Sigmoid colon (tissue), 7 donors: ENCODE measurements at places on chromosomes 6 and 20. TPM values are rescaled to one million over a fixed set of nuclear protein-coding genes. Genes with fewer than 3 reads are reported as not detected.

DNA sequence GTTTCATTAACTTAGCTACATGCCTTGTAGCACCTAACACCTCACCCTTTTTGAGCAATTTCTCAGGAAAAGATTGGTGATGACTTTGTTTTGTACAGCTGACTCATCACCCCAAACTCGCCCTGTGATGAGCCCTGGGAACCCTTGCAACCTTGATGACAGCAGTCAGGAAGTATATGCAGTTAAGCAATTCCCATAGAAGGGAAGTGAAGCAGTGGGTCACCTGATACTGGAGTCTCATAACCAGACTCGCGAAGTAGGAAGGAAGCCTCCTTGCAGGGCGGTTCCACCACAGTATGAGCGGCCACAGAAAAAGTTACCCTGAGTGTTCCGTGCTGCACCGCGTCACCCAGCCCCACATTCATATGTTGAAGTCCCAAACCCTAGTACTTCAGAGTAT lies 82.0 kb upstream of the EDN1 start:
- no peak overlapping the region for H3K27ac ChIP-seq
- H3K36me3 ChIP-seq = no peaks in the 10 kb centered on the region
- no peak overlapping the region for H3K4me3 ChIP-seq
- H3K4me1 ChIP-seq = no peaks in the 10 kb centered on the region
- DNase-seq = no peak

The AFDN gene
- 83.6 TPM for total RNA-seq

The CARMIL1 gene
- total RNA-seq = 6.9 TPM

The GSTA3 gene
- not detected for total RNA-seq

The GRM1 gene
- not detected for total RNA-seq

GRCh38 chr6:72631480-72631879 lies 9.6 kb downstream of the KCNQ5 start:
- no peak overlapping the region for H3K4me3 ChIP-seq
- H3K36me3 ChIP-seq = no peaks in the 10 kb centered on the region
- no peak for DNase-seq
- no peak overlapping the region for H3K27ac ChIP-seq
- H3K27me3 ChIP-seq = no peaks in the 10 kb centered on the region

- no peaks in the 10 kb centered on the region for H3K36me3 ChIP-seq
- no peak for DNase-seq
- no peak overlapping the region for H3K4me3 ChIP-seq
- H3K27me3 ChIP-seq = no peaks in the 10 kb centered on the region
- H3K27ac ChIP-seq = no peak overlapping the region
Measured at GRCh38 chr6:100693249-100693927, 187.7 kb downstream of the ASCC3 start.

The BPIFA1 gene
- not detected for total RNA-seq

GRCh38 chr6:103925317-103925716 lies 934.4 kb downstream of the HACE1 start:
- H3K36me3 ChIP-seq = no peaks in the 10 kb centered on the region
- H3K27ac ChIP-seq = no peak overlapping the region
- H3K4me3 ChIP-seq = no peak overlapping the region
- no peaks in the 10 kb centered on the region for H3K27me3 ChIP-seq
- H3K4me1 ChIP-seq = no peaks in the 10 kb centered on the region

DNA sequence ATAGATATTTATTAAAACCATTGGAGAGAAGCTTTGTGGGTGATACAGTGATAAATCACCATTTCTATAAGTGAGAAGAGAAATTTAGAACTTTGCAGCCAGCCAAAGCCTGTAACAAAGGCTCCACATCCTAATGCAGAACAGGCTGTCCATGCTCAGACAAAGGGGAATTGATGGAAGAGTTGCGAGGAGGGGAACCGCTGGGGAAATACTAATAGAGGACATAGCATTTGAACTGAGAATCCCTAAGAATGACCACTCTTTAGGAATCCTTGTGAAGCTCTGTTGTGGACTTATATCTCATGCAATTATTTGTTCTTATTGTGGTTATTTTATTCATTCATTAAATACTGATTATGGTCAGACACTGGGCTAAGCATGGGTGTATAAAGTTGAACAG lies 167.8 kb downstream of the PHF3 start:
- DNase-seq = no peak
- H3K4me1 ChIP-seq = peaks cover 3% of the 10 kb centered on the region
- H3K27me3 ChIP-seq = no peaks in the 10 kb centered on the region

The DPPA5 gene
- not detected for total RNA-seq

The MYCT1 gene
- total RNA-seq = 5.4 TPM

The PRKN gene
- 10.7 TPM for total RNA-seq

DNA sequence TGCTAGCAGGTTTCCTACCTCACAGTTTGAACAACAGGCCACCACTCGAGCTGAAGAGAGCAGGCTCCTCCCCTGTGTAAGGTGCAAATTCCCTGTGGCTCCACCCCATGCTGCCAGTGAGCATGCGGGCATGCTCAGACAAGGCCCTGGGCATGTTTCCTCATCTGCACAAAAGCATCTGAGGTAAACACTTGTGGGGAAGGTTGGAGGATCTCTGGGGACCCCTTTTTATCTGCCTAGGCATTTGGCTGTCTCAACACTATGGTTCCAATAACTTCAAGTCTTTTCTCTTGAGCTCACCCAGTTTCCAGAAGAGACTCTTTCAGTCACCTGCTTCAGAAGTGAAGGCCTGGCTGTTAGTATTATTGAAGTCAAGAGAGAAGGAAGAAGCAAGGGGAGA lies 9.4 kb downstream of the C6orf58 start:
- H3K4me1 ChIP-seq = no peaks in the 10 kb centered on the region
- no peaks in the 10 kb centered on the region for H3K27me3 ChIP-seq
- H3K4me3 ChIP-seq = no peak overlapping the region
- no peak overlapping the region for H3K27ac ChIP-seq

- H3K27ac ChIP-seq = peak overlapping the region; percentile 99
- no peaks in the 10 kb centered on the region for H3K27me3 ChIP-seq
- DNase-seq = no peak
- peak overlapping the region; percentile 74 for H3K4me3 ChIP-seq
Measured at GRCh38 chr6:39114388-39114703, 640 bp downstream of the SAYSD1 start.

The MUC22 gene
- not detected for total RNA-seq

- H3K4me1 ChIP-seq = peaks cover 3% of the 10 kb centered on the region
- no peaks in the 10 kb centered on the region for H3K27me3 ChIP-seq
- H3K27ac ChIP-seq = no peak overlapping the region
- DNase-seq = no peak
- no peaks in the 10 kb centered on the region for H3K36me3 ChIP-seq
- H3K4me3 ChIP-seq = no peak overlapping the region
Measured at GRCh38 chr6:14320332-14320731, 202.8 kb downstream of the CD83 start.

DNA sequence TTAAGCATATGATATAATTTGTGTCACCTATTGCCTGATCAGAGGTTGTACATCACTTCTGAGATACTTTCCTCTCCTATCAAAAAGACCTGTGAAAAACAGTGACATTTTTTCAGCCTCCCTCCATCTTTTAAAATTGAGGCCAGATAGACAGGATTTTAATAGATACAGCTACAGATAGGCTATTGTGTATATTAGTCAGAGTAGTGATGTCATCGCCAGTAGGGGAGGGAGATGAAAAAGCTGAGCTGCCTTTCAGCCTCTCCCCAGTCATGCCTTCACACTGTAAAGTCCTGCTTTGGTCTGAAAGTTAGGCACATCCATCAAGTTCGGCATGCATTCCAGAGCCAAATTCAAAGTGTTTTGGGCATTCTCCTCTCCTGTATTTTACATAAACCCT lies 7.9 kb upstream of the PABPC1L start:
- H3K4me3 ChIP-seq = no peak overlapping the region
- DNase-seq = no peak
- H3K27ac ChIP-seq = no peak overlapping the region

GRCh38 chr20:52748285-52748932 lies 223.7 kb upstream of the TSHZ2 start:
- DNase-seq = peak; percentile 69
- no peaks in the 10 kb centered on the region for H3K36me3 ChIP-seq
- H3K27ac ChIP-seq = peak overlapping the region; percentile 44
- no peaks in the 10 kb centered on the region for H3K27me3 ChIP-seq
- no peak overlapping the region for H3K4me3 ChIP-seq

- H3K4me3 ChIP-seq = no peak overlapping the region
- H3K27me3 ChIP-seq = no peaks in the 10 kb centered on the region
- no peaks in the 10 kb centered on the region for H3K36me3 ChIP-seq
Measured at GRCh38 chr6:126076992-126077664, 90.8 kb downstream of the TRMT11 start.

The FKBP1C gene
- not detected for total RNA-seq

GRCh38 chr6:53906842-53907241 lies 112.0 kb downstream of the LRRC1 start:
- no peak overlapping the region for H3K4me3 ChIP-seq
- H3K27ac ChIP-seq = no peak overlapping the region

GRCh38 chr20:48986899-48987298 lies 59.2 kb upstream of the CSE1L start:
- no peaks in the 10 kb centered on the region for H3K4me1 ChIP-seq
- no peaks in the 10 kb centered on the region for H3K27me3 ChIP-seq
- DNase-seq = no peak
- H3K36me3 ChIP-seq = peaks cover 38% of the 10 kb centered on the region
- no peak overlapping the region for H3K4me3 ChIP-seq

- no peak overlapping the region for H3K4me3 ChIP-seq
- H3K27ac ChIP-seq = peak overlapping the region; percentile 29
- DNase-seq = no peak
- peaks cover 12% of the 10 kb centered on the region for H3K4me1 ChIP-seq
- H3K27me3 ChIP-seq = no peaks in the 10 kb centered on the region
- H3K36me3 ChIP-seq = no peaks in the 10 kb centered on the region
Measured at GRCh38 chr20:34553366-34553867, 5.1 kb upstream of the MAP1LC3A start.

DNA sequence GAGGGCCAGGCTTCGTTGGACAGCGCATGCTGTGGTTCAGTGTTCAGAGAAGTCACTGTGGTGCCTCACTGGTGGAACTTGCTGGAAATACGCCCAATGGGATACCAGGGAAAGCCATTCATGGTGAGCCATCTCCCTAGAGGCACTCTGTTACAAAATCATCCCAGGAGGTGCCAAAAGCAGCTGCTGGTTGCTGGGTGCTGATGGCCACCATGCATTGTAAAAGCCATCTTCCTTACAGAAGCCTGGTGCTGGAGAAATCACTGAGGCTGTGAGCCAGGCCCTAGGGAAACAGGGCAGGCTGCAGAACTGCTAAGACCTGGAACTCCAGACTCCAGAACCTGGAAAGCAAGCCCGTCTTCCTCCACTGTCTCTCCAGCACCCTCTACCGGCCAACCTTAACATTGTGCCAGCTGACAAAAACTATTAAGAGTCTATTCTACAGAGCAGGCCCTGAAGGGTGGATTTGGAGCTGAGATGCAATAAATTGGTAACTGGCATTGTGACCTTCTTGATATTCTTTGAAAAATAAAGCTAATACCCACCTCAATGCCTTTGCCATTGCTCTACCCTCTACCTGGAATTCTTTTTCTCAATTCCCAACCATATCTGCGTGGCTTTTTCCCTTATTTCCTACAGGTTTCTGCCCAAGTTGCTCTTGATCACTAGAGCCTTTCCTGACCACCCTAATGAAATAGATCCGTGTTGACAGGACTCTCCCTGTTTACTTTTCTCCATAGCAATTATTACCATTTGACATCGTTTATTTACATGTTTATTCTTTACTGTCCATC lies 18.5 kb downstream of the SNRPB start:
- H3K27me3 ChIP-seq = no peaks in the 10 kb centered on the region
- H3K4me1 ChIP-seq = no peaks in the 10 kb centered on the region
- H3K27ac ChIP-seq = no peak overlapping the region

- H3K27ac ChIP-seq = no peak overlapping the region
- no peak overlapping the region for H3K4me3 ChIP-seq
- H3K36me3 ChIP-seq = no peaks in the 10 kb centered on the region
- peaks cover 15% of the 10 kb centered on the region for H3K4me1 ChIP-seq
- H3K27me3 ChIP-seq = no peaks in the 10 kb centered on the region
- no peak for DNase-seq
Measured at GRCh38 chr6:105588123-105588710, 185.3 kb upstream of the PREP start.

- H3K36me3 ChIP-seq = no peaks in the 10 kb centered on the region
- no peak overlapping the region for H3K4me3 ChIP-seq
- DNase-seq = no peak
- H3K27ac ChIP-seq = no peak overlapping the region
Measured at GRCh38 chr6:105692613-105693215, 289.8 kb upstream of the PREP start.

DNA sequence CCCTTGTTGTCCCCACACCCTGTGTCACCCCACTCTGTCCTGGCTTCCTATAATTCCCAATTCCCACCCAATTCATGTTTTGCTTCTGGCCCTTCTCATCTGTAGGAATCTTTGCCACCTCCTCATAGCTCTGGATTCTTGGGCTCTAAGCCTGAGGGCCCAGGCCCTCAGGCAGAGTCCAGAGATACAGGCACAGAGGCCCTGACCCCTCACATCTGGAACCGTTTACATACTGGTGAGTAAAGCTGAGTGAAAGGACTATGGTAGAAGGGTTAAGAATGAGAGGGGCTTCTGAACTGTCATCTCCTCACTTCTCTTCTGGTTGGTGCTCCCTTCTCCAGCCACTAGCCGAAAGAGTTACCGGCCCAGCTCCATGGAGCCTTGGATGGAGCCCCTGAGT lies 13.6 kb downstream of the PRRC2A start:
- no peaks in the 10 kb centered on the region for H3K27me3 ChIP-seq
- H3K27ac ChIP-seq = no peak overlapping the region
- DNase-seq = no peak
- H3K36me3 ChIP-seq = peaks cover 82% of the 10 kb centered on the region
- no peak overlapping the region for H3K4me3 ChIP-seq

GRCh38 chr6:33642897-33643296 lies 21.8 kb downstream of the ITPR3 start:
- H3K4me1 ChIP-seq = no peaks in the 10 kb centered on the region
- H3K27me3 ChIP-seq = no peaks in the 10 kb centered on the region
- H3K27ac ChIP-seq = peak overlapping the region; percentile 6
- H3K4me3 ChIP-seq = no peak overlapping the region
- H3K36me3 ChIP-seq = no peaks in the 10 kb centered on the region

- H3K27ac ChIP-seq = no peak overlapping the region
- H3K36me3 ChIP-seq = no peaks in the 10 kb centered on the region
- H3K4me3 ChIP-seq = no peak overlapping the region
- no peaks in the 10 kb centered on the region for H3K27me3 ChIP-seq
Measured at GRCh38 chr20:48003021-48003420, 217.7 kb upstream of the SULF2 start.

DNA sequence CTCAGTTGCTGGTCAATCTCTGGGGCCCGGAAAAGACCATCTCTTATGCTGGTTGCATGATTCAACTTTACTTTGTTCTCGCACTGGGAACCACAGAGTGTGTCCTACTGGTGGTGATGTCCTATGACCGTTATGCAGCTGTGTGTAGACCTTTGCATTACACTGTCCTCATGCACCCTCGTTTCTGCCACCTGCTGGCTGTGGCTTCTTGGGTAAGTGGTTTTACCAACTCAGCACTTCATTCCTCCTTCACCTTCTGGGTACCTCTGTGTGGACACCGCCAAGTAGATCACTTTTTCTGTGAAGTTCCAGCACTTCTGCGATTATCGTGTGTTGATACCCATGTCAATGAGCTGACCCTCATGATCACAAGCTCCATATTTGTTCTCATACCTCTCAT lies 4.3 kb downstream of the OR2J3 start:
- no peak for DNase-seq
- no peak overlapping the region for H3K27ac ChIP-seq
- H3K36me3 ChIP-seq = no peaks in the 10 kb centered on the region
- no peaks in the 10 kb centered on the region for H3K4me1 ChIP-seq

- peaks cover 14% of the 10 kb centered on the region for H3K36me3 ChIP-seq
- no peak overlapping the region for H3K4me3 ChIP-seq
- no peak overlapping the region for H3K27ac ChIP-seq
- no peak for DNase-seq
- no peaks in the 10 kb centered on the region for H3K27me3 ChIP-seq
- H3K4me1 ChIP-seq = no peaks in the 10 kb centered on the region
Measured at GRCh38 chr6:85537055-85537494, 56.6 kb downstream of the SNX14 start.
